ENCODE measurements at places on chromosomes 3 and 15.

DNA sequence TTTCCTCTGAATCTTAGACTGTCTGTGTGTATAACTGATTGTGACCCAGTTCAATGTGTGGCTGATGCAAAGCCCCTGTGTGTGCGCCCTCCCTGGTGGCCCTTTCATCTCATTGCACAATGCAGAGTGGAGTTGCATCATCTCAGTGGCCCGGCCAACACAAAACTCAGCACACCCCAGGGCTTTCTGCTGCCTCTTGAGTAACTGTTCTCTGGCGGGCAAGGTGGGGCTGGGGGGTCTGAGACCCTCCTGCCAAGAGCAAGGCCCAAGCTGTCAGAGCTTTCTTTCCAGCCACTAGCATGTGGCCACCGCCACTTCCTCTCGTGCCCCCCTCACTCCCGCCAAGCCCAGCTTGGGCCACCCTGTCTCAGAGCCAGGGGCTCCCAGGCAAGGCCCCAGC is 80.7 kb upstream of the ALDH1L1 start:
- no peak for DNase-seq

DNA sequence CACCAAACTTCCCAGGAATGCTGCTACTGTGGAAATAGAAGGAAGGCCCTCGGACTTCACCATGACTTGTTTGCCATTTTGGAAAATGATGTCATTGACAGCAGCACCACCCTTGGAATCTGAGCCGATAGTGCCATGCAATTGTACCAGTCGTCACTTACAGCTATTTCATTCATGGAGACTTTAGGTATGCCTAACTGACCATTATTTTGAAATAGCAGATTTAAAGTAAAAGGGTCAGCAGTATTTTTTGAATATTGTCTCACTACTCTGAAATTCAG is 66.0 kb upstream of the ARL8B start:
- no peak for DNase-seq

DNA sequence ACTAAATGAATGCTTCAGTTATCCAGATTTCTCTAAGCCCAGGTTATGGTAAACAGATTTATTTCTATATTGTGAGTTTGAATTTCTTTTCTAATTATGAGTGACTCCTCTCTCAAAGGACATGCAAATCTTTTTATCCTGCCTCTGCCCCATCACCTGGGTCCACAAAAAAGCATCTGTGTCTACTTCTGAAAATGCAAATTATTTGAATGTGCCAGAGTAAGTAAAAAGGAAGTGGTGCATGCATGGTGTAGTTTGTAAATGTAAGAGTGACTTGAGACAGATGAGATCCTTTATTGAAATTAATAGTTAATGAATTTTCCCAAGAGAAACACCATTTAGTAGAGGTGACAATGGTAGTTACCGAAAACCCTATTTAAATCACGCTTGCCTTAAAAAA is 26.9 kb downstream of the MCTP2 start:
- DNase-seq = no peak

- DNase-seq = no peak
These were observed 138.0 kb upstream of the ALCAM start for GRCh38 chr3:105228696-105229095.

- DNase-seq = no peak
These were observed 51.7 kb downstream of the TRANK1 start for GRCh38 chr3:36893137-36893557.

DNA sequence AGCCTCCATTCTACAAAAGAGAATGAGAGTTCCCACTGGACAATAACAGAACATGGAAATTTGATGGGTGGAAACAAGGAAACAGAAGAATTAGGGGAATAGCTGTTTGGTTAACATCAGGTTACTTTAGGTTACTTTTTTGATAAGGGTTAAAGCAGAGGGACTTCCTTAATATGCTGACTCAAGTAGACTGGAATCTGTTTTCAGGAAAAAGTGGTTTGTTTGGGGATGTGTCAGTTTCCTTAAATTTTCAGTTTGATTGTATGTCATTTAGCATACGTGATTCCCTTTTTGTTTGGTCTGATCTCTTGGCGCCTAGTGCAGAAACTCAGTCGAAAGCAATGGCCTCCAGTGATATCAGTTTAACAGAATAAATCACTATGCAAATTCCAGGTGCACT is 411.8 kb upstream of the GRM7 start:
- no peak for DNase-seq

DNA sequence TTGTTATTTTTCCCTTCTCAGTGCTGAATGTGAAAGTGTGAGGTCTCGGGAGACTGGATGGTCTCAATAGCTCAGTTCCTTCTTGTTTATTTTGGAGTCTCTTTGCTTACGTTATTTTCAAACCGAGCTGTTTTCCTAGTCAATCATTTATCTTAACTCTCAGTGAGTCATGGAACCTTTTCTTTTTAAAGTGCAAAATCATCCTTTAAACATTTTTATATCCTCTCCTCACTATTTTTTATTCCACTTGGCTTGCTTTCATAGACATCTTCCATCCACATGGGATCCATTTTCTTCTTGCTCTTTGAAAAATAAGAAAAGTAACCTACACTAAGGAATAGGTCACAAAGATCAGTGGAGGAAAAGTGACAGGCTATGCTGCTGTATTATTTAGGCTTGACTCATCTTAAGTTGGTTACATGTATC is 497.8 kb downstream of the NAALADL2 start:
- DNase-seq = no peak

DNA sequence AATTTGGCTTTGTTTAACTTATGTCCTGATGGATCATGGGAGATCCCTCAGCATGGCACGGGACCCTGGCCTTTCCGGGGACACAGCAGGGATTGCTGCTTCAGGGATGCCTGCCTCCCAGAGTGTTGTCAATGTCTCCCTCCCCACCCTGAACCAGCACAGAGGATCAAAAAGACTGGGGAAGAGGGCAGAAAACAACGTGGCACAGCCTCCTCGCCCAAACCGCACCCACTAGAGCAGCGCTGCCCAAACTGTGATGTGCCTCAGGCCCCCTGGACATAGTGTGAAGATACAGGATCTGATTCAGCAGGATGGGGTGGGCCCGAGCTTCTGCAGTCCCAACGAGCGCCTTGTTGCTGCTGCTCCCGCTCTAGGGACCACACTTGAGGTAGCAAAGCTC is 34.5 kb downstream of the SLC6A20 start:
- no peak for DNase-seq

GRCh38 chr3:55549177-55549576 is 62.1 kb upstream of the WNT5A start:
- no peak for DNase-seq

- no peak for DNase-seq
These were observed 40.5 kb downstream of the NGRN start for GRCh38 chr15:90305932-90306331.

GRCh38 chr3:181793006-181793405 is 81.3 kb downstream of the SOX2 start:
- no peak for DNase-seq

DNA sequence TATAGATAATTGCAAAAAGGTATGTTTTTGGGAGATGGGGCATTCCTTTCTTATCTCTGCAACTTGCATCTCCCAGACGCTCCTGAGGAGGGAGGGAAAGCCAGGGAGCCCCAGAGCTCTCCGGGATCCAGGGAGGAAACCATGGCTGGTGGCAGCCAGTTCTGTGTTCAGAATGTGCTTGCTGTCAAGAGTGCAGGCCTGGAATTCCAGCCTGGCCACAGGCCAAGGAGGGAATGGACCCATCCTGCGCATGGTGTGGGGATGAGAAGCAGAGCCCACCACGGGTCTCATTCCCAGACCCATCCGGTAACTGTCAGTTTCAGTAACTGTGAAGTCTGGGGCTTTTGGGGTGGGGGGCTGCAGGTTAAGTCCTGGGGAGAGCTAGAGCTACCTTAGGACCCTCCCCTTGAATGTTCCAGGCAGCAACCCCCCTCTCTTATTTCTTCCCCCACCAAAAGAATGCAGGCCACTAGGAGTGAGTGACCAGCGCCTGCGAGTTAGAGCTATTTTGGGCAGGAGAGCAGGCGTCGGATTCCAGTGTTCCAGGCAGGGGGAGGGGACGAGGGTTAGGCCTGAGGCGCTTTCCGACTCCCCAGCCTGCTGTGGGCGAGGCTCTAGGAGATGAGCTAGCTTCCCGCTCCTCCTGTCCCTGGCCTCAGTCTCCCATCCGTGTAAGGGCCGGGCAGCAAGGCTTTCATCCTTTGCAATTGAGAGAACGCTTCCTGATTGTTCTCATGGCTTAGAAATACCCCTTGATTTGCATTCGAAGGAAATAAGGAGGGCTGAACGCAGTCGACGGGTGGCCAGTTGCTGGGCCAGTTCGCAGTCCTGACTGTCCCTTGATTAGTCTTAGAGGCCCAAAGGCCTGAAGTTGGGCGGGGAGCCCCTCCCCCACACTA is 781 bp upstream of the DAG1 start:
- no peak for DNase-seq

GRCh38 chr3:15318661-15319060 is 13.7 kb downstream of the SH3BP5 start:
- no peak for DNase-seq

- DNase-seq = no peak
These were observed 139.0 kb downstream of the P3H2 start for GRCh38 chr3:189981668-189982067.

- DNase-seq = no peak
These were observed 2.3 kb upstream of the TLR9 start for GRCh38 chr3:52227766-52228165.

GRCh38 chr3:98555025-98555379 is 23.2 kb downstream of the GPR15 start:
- DNase-seq = no peak

DNA sequence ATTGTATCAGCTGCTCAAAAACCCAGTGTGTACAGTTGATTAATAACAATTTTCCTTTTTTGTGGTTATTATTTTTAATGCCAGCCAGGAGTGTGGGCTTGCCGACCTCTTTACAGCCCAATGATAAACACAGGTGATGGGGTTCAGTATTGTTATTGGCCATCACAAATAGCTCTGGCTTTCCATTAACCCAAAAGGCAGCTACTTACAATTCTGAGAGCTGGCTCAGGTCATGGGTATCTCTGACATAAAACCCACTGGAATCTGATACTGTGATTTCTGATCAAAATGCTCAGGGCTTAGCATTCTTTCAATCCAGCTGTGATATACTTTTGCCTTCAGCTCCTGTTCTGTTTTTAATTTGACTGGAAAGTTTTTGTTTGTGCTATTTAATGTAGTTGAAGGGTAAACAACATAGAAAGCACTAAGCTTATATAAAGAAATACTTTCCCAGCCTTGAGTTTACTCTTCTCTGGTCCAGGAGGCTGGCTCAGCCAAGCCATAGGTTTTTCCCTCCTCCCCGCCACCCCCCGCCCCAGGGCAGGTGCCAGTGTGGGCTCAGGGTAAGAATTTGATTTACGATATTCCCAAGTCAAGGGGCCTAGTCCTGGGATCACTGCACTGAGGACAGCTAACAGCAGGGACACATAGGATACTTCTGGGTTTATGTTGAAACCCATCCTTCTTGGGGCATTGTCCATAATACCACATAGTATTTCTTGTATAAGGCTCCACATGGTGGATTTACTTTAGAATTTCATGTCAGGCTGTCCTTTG is 54.0 kb upstream of the MYZAP start:
- DNase-seq = no peak

- DNase-seq = no peak
These were observed 24.4 kb downstream of the SEC61A1 start for GRCh38 chr3:128076483-128077201.

DNA sequence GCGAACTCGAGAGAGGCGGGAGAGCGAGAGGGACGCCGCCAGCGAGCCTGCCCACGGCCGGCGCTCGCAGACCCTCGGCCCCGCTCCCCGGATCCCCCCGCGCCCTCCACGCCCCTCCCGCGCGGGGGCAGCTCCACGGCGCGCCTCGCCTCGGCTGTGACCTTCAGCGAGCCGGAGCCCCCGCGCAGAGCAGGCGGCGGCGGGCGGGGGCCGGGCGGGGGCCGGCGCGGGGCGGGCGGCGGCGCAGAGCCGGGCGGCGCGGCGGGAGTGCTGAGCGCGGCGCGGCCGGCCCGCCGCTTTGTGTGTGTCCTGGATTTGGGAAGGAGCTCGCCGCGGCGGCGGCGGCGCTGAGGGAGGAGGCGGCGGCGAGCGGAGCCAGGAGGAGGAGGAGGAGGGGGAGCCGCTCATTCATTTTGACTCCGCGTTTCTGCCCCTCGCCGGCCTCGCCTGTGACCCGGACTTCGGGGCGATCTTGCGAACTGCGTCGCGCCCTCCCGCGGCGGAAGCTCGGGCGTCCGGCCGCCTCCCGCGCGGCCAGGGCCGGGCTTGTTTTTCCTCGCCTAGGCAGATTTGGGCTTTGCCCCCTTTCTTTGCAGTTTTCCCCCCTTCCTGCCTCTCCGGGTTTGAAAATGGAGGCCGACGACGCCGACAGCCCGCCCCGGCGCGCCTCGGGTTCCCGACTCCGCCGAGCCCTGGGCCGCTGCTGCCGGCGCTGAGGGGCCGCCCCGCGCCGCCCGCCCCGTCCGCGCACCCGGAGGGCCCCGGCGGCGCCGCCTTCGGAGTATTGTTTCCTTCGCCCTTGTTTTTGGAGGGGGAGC is 524 bp downstream of the IGF1R start:
- DNase-seq = no peak

- no peak for DNase-seq
These were observed 18.1 kb downstream of the CSRNP1 start for GRCh38 chr3:39135170-39135805.

DNA sequence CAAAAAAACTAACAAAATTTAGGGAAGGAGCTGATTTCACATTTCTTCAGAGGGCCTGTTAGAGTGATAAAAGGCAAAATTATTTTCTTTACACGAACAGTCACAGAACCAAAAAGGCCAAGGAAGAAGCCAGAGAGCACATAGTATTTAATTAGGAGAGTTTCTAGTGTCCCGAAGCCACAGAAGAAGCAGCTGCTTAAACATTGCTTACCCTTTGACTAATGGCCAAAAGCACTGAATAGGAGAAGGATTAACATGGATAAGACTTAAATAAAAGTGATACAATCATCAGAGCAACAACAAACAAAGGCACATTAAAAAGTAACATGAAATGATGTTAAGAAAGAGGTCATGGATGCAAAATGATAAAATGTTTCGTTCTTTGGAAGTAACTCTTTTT is 98.6 kb downstream of the CHL1 start:
- no peak for DNase-seq

DNA sequence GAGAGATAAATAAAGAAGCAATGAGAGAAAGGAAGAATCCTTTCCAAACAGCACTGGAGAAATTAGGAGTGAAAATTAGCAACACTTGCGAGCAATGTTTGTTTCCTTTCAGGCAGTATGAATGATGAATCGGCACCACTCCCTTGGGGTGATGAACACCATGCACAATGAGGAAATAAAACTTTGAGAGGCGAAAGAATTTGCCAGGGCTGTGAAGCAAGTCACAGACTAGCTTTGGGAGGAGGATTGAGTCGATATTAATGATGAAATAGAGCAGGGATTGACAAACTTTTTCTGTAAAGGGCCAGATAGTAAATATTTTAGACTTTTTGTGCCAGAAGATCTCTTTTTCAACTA is 237.7 kb downstream of the AGBL1 start:
- no peak for DNase-seq

- DNase-seq = no peak
These were observed 39.6 kb downstream of the KBTBD12 start for GRCh38 chr3:127954640-127955039.

All from central memory CD8-positive, alpha-beta T cell (primary cell).